ENCODE measurements at places on chromosomes 1 and 21.

GRCh38 chr1:201715351-201715750 lies 113.6 kb upstream of the IPO9 start:
- DNase-seq = no peak

- DNase-seq = no peak
Measured at GRCh38 chr1:6171548-6172124, 8.5 kb downstream of the CHD5 start.

- DNase-seq = peak; percentile 61
Measured at GRCh38 chr1:42962641-42963377, 4.1 kb upstream of the SLC2A1 start.

- no peak for DNase-seq
Measured at GRCh38 chr1:183027791-183028190, 4.6 kb downstream of the LAMC1 start.

DNA sequence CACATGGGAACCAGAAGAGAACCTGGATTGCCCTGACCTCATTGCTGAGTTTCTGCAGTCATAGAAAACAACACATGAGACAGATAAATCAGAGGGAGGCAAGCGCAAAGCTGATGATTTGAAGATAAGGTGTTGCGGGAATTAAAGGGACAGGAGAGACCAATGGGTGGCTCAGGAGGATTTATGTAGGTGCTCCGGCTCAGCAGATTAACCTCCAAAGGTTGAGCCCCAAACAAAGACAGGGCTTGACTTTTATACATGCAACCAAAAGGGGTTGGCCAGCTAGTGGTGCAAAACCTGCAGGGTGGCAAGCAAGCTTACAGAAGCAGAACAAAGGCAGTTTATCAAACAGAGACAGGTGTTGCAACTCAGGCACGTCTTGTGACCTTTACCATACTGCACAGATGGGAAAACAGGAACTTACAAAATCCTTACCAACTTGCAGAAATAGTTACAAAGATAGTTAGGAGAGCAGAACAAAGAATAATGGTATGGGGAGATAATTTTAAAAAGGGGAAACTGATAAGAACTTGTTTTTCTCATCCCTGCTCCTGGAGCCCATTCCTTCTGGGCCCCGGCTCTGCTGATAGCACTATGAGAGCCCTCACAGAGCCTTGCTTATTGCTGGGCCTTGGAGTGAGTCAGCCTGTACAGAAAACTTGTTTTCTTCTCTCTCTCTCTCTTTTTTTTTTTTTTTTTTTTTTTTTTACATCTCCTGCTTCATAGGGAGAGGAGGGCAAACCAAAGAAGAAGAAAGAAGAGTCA lies 93.6 kb downstream of the SNRPE start:
- DNase-seq = no peak

GRCh38 chr1:26318338-26319064 lies 743 bp downstream of the CD52 start:
- DNase-seq = no peak

GRCh38 chr21:24395320-24395923 lies 1211.9 kb downstream of the MRPL39 start:
- no peak for DNase-seq

DNA sequence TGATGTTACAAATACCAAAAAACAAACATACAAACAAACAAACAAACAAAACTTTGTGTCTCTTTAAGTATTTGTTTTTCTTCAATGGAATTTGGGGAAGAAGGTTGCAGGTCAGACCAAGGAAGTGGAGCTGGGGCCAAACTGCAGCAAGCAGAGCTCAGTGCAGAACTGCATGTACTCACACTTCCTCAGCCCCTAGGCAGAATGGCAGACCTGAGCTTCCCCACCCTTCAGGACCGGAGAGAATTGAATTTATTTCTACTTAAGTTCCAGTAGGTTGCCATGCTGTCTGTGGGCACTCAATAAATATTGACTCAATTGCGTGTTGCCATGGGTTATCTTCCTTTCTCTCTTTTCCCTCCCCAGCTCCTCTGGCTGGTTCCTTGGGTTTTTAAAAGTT lies 173.6 kb downstream of the PTGER3 start:
- DNase-seq = no peak

- no peak for DNase-seq
Measured at GRCh38 chr1:20123722-20124455, 4.6 kb upstream of the PLA2G2D start.

DNA sequence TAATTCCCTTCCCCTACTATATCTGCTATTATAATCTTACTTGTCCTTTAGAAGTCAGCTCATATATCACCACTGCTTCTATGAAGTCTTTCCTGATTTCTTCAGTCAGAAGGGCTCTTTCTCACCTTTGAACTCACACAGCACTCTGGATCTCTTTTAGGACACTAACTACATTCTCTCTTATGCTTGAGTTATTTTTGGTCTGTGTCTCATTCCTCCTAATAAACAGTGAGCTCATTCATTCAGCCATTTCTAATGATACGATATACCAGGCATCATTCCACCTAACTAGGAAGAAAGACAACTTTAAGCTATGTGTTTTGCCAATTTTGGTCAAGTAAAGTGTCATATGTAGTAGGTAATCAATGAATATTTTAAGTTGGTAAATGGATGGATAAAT lies 1.2 kb upstream of the STYXL2 start:
- DNase-seq = no peak

DNA sequence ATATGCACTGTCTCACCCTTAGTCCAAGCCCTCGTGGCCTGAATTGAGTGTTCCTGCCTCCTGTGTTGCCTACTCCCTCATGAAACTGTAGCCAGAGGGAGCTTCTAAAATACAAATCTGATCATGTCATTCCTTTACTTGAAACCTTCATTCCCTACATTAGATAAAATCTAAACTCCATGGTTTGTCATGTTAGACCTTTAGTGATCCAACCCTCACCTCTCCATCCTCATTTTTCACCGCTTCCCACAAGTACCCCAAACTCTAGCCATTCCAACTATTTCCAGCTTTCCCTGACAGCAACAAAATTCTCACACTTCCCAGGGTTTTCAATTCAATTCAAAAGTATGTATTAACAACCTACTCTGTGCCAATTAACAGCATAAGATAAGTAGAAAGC lies 18.3 kb upstream of the CNTN2 start:
- no peak for DNase-seq

- DNase-seq = no peak
Measured at GRCh38 chr1:179200586-179200985, 28.9 kb downstream of the ABL2 start.

DNA sequence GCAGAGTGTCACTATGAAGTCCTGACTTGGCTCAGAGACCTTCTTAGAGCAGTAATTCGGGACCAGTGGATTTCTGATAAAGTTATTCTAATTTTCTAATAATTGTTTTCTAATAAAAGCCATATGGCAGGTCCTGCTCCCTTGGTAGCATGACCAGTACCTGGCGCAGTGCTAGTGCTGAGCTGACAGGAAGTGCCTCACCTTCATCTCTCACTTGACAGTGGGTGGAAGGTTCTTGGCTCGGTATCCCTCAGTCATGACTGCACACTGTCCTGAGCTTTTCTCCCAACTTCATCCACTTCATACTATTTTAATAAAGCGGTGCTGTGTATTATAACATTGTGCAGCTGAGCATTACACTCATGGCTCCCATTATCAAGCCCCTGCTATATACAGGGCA lies 14.1 kb downstream of the VANGL1 start:
- no peak for DNase-seq

GRCh38 chr1:42930178-42931107 lies 28.2 kb downstream of the SLC2A1 start:
- DNase-seq = no peak

DNA sequence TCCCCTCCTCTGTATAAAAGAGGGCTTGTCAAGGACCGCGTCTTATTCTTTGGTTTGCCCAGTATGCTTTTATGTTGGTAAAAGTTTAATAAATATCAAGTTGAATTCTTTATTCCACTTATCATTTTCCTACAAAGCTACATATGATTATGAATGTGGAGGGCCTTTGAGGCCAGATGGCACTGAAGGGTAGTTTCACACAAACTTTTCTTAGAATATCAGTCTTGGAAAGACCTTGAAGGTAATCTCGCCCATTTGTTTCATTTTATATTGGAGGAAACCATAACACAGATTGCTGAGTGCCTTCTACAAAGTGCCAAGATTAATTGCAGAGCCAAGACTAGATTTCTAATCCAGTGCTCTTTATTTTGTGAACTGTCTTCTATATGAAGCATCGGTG lies 5.8 kb upstream of the FUBP1 start:
- DNase-seq = no peak

DNA sequence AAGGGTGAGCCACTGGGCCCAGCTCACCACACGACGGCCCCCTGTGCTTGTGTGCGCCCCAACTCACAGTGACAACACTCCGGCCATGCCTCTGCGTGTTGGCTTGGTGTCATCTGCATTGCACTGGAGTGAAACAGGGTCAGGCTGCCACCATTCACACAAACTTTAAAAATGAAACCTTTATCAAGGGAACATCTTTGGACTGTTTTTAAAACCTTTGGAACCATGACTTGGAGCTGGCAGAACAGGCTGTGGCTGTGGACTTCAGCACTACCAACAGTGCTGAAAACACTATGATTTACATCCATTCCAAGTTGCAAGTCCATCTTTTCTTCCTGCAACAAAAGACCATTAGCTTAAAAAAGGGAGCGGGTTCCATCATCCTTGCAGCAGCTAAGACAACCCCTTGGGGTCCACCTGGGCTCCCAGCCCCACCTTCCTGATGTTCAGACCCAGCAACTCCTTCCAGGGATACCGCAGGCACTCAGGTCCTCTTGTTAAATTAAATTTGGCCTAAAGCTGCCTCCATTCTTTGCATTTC lies 25.6 kb downstream of the POFUT2 start:
- DNase-seq = no peak

GRCh38 chr1:17949511-17949910 lies 158.1 kb upstream of the IGSF21 start:
- DNase-seq = peak; percentile 9

- DNase-seq = no peak
Measured at GRCh38 chr1:43801203-43801602, 93.9 kb downstream of the ST3GAL3 start.

GRCh38 chr1:213003256-213003655 lies 12.4 kb downstream of the ANGEL2 start:
- DNase-seq = no peak

- no peak for DNase-seq
Measured at GRCh38 chr1:211933946-211934714, 101.2 kb downstream of the INTS7 start.

DNA sequence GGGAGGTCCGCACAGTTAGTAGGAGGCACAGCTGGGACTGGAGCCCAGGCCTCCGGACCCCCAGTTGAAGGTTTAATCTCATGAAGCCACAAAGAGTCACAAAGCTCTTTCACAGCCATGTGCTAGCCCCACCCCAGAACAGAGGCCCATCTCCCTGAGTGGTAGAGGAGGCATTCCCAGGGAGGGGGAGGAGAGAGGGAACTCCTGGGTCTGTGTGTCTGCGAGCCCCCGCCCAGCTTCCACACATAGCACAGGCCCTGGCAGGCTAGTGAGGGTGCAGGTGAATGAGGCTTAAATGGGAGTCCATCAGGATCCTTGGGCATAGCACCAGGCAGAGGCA lies 197.8 kb downstream of the MATN1 start:
- no peak for DNase-seq

GRCh38 chr1:21647431-21648351 lies 21.5 kb downstream of the RAP1GAP start:
- DNase-seq = no peak

GRCh38 chr1:206506405-206507283 lies 687 bp upstream of the RASSF5 start:
- DNase-seq = no peak

DNA sequence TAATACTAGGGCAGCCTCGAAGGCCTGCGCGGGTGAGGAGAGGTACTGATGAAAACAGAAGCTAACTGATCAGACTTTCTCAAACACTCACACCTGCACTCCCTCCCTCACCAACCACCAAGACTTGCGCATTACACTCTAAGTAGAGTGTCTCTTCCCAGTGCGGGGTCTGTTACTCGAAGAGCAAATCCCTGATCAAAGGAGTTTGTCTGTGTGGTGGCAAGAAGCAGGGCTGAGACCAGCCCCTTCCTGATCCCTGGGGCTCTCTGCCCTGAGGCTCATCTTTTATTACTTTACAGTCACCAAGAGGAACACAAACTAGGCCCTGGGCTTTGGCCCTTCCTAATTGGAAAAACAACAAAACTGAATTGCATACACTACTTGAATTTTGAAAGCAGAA lies 19.5 kb upstream of the TSNAX start:
- DNase-seq = no peak

DNA sequence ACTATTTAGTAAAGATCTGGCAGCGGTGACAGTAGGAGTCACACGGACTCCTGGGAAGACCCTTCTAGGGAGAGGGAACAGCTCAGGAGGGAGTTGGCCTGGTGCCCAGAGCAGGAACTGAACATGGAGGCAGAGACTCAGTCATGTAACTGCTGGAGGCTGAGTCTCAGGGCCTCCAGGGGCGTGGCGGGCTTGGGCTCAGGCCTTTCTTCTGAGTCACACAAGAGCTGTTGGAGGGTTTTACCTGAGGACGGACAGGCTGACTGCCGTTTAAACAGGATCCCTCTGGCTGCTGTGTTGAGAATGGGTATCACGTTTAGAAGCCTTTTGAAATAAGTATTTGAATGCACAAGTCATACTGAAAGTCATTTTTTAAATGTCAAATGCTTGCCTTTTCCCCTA lies 7.2 kb upstream of the ETS2 start:
- DNase-seq = peak; percentile 35

DNA sequence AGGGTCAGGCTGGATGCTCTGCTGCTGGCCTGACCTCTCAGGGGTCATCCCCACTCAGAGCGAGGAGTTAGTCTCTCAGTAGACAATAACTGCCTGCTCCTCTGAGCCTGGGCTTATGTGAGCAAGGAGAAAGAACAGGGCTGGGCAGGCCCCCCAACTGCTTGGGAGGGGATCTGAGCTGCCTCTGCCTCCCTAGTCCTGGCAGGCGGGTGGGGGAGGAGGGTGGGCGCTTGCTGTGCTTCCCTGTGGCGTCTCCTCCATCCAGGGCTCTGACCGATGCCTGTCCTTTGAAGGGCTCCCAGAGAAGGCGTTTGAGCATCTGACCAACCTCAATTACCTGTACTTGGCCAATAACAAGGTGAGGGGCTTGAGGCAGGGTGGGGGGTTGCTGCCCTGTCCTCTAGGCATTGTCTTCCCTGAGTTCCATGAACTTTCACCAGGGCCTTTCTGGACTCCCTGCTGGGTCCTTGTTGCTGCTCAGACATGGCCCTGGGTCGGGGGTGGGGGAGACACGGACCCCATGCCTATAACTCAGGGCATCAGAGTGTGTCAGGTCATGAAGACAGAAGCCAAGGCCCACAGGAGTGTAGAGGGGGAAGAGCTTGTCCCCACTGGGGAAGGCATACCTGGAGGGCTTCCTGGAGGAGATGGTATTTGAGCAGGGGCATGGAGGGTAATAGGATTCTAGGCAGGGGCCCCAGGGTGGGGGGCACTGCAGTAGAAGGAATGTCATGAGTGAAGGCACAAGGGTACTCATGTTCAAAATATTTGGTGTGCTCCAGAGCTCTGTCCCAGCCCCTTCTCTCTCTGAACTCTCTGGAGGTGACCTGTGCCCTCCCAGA lies 12.5 kb downstream of the PODN start:
- no peak for DNase-seq

- DNase-seq = no peak
Measured at GRCh38 chr1:31318146-31318545, 21.3 kb downstream of the ZCCHC17 start.

GRCh38 chr1:39637361-39637760 lies 2.1 kb downstream of the HEYL start:
- DNase-seq = no peak

GRCh38 chr1:19033515-19033839 lies 77.0 kb upstream of the IFFO2 start:
- DNase-seq = no peak

- DNase-seq = no peak
Measured at GRCh38 chr1:11735531-11735853, 444 bp upstream of the AGTRAP start.

All from NCI-H1105 treated with DMSO at 0.1 percent for 48 hours (cell line).